ENCODE measurements at places on chromosomes 13 and 19.

GRCh38 chr13:27765650-27766049 is 26.6 kb upstream of the GSX1 start:
- DNase-seq, result no peak

GRCh38 chr13:23855360-23855759 is 33.8 kb downstream of the MIPEP start:
- no peak for DNase-seq

DNA sequence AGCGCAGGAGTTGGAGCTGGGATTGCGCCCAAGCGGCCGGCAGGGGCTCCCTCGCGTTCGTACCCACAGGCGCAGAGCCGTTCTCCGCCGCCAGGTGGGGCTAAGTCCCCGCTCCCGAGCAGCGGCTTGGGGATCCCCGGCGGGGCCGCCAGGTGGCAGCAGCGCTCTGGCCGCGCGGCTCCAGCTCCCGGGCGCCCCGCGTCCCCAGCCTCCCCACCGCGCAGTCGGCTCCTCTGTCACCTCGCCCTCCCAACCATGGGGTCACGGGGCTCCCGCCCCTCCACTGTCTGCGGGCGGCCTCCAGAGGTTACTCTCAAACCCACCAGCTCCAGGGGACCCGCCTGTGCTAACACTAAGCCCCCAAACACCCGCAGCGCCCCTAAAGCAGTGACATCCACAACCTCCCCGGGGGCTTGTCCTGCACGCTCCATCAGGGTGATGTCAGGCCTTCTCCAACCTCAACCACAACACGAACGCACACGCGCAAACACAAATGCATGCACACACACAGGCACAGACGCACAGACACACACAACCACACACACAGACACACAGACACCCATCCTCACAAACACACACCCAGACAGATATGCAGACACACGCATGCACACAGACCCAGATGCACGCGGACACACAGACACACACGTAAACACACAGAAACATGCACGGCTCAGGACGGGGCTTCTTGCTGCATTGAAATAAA is 18.4 kb upstream of the KCTD15 start:
- DNase-seq, result peak; percentile 59

- no peak for DNase-seq
Observed at GRCh38 chr19:46945694-46946489, 73.7 kb upstream of the NPAS1 start.

GRCh38 chr13:110592665-110593064 is 22.7 kb upstream of the NAXD start:
- no peak for DNase-seq

GRCh38 chr13:110539894-110540293 is 21.6 kb downstream of the RAB20 start:
- no peak for DNase-seq

DNA sequence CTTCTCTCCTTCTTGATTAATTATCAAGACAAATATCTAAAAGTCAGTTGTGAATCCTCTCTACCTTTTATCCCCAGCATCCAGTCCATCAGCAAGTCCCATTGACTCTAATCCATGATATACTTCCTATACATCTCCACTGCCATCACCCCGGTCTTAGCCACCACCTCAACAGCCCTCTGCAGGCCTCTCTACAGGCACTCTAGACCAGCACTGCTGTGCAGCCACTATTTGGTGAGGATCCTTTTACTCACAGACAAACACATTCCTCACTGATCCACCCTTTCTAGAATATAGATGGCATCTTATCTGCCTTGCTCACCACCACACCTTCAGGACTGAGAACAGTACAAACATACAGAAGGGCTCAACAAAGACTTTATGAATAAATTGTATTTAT is 221.7 kb downstream of the RFC3 start:
- DNase-seq, result no peak

- no peak for DNase-seq
Observed at GRCh38 chr19:17522988-17523872, 11.8 kb downstream of the PGLS start.

DNA sequence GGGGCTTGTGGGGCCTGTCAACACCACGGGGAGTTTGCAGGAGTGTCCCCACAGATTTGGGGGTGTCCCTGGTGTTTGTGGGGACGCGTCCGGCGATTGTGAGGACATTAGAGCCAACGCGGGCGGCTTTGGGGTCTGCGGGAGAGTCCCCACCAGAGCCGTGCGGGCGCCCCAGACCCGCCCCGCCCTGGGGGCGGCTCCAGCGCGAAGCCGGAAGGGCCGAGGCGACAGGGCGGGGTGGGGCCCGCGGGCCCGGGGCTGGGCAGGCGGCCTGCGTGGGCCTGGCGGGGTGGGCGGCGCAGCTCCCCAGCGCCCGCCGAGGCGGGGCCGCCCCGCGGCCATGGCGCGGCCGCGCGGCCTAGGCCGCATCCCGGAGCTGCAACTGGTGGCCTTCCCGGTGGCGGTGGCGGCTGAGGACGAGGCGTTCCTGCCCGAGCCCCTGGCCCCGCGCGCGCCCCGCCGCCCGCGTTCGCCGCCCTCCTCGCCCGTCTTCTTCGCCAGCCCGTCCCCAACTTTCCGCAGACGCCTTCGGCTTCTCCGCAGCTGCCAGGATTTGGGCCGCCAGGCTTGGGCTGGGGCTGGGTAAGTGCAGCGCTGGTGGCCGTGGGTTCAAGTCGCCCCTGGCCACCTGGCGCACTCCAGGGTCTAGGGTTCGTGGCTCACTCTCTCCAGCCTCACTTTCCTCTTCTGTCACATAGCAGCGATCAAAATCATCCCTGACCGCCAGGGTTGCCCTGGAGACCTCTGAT is 10.3 kb downstream of the PDE4A start:
- no peak for DNase-seq

DNA sequence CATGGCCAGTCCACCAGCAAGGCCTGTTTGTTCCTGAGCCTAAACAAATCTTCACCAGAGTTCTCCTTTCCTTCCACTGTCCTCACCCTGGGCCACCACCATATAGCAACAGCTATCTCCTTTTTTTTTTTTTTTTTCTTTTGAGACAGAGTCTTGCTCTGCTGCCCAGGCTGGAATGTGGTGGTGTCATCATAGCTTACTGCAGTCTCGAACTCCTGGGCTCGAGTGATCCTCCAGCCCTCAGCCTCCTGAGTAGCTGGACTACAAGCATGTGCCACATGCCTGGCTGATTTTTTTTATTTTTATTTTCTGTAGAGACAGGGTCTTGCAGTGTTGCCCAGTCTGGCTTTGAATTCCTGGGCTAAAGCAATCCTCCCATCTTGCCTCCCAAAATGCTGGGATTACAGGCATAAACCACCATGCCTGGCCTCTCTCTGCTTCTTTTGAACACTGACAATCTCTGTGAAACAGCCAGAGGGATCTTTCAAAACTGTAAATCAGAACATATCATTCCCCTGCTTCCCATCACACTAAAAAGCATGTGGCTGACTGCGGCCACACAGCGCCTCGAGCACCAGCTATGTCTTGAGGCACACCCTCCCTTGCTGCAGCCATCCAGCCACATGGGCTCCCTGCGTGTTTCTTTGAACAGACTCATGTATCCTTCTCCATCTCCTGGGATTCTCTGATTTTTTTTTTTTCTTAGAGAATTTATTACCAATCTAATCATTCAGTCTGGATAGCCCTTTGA is 110.6 kb downstream of the SIPA1L3 start:
- DNase-seq, result no peak

GRCh38 chr13:94050686-94051085 is 428.8 kb downstream of the DCT start:
- DNase-seq, result no peak

- DNase-seq, result no peak
Observed at GRCh38 chr13:23620613-23621315, 50.6 kb downstream of the TNFRSF19 start.

GRCh38 chr13:60696602-60697001 is 299.6 kb downstream of the TDRD3 start:
- no peak for DNase-seq

DNA sequence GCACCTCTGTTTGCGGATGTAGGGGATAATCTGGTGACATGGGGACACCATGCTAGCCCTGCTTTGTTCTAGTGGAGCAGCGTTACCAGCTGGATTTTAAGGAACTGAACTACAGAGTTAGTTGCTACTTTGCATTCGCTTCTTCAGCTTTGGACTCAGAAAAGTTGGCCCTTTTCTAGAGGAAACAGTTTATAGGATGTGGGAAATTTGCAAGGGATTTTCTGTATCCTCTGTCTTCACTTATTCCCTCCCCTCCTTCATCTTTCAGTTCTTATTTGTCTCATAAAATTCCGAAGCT is 2.1 kb downstream of the GATAD2A start:
- no peak for DNase-seq

- DNase-seq, result no peak
Observed at GRCh38 chr13:44903574-44903985, 85.7 kb downstream of the NUFIP1 start.

DNA sequence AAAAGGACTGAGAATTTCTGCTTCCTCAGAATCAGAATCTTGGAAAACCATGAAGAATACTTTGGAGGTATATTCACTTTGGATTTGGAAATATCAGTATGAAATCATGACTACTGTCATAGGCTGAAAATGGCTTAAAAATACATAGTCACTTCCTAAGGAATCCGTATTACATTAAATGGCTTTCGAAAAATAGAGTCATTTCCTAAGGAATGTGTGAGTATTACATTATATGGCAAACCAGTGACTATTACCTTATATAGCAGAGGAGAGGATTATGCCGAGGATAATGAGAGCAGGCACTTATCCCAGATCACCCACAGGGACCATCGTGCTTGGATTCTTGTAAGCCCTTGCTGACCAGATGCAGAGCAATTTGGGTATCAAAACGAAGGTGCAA is 1471.8 kb downstream of the EFNB2 start:
- DNase-seq, result no peak

GRCh38 chr13:41639237-41639904 is 182.0 kb downstream of the RGCC start:
- no peak for DNase-seq

DNA sequence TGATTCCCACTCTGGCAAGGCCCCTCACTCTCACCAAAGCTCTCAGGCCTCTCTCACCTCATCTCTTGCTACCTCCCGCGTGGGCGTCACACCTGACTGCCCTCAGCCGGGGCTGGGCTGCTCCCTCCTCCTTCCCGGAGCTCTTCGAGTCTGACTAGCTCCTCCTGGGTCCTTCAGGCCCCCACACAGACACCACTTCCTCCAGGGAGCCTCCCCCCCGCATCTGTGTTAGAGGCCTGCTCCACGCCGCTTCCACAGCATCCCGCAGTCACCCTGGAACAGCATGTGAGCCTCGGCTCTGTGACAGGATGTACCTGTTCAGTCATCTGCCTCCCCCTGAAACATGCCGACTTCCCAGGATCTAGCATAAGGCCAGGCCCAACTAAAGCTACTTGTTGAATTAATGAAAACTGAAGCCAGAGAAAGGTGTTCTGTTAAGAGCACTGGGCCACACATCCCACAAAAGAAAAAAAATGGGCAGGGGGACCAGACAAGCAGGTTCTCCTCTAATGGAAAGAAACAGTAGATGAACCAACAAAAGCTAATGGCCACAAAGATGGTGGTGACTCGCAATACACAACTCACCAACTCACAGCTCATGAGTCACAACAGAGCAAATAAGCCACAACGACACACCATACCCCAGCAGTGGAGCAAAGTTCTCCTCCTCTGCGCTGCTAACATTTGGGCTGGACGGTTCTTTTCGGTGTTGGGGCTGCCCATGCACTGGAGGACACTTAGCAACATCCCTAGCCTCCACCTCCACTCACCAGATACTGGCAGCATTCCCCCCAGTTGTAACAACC is 3.0 kb downstream of the PPP6R1 start:
- no peak for DNase-seq

GRCh38 chr13:84831666-84832657 is 949.7 kb upstream of the SLITRK1 start:
- no peak for DNase-seq

GRCh38 chr13:25604106-25604505 is 232.3 kb downstream of the ATP8A2 start:
- DNase-seq, result no peak

GRCh38 chr13:25046274-25046984 is 49.5 kb upstream of the PABPC3 start:
- no peak for DNase-seq

Data from HS-27A (cell line).